Small intestine (tissue), 16 donors: ENCODE measurements at places on chromosomes 6 and 20.

- no peak for DNase-seq
These were observed 18.0 kb downstream of the KLHL31 start for GRCh38 chr6:53647462-53648094.

- no peak for DNase-seq
These were observed 114.5 kb upstream of the TMEM170B start for GRCh38 chr6:11423072-11423471.

GRCh38 chr6:75205776-75206575, at the start of gene COL12A1:
TSS of gene COL12A1 (minus strand) at chr6:75206053. CDS start at chr6:75202792, 3,261 bp downstream.
- no peak for DNase-seq

DNA sequence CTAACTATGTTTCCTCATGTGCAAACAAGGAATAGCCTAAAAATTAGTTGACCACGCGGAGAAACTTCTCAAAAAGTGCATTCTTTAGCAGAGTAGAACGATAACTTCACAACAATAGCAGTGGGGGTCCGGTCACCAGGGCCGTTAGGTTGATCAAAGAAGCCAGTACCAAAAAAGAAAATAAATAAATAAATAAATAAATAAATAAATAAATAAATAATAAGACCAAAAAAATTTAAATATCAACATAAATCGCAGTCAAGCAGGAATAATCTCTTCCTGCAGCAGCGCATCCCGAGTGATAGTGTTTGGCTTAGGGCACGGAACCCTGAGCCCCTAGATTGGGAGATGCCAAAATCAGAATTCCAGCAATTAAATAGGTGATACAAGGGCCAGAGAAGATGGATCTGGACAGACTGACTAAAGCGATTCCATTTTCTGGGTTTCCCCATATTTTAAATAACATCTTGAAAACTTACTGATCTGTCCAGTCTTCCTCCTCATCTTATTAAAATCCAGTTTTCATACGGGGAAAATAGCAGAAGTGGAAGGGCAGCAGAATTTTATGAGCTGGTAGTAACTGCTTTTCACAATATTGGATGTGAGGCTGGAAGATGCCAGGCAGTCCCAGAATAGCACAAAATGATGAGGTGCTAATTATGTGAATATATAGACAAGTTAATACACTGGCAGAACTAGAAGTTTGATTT, 4.4 kb upstream of the OLIG3 start:
- DNase-seq, result no peak

DNA sequence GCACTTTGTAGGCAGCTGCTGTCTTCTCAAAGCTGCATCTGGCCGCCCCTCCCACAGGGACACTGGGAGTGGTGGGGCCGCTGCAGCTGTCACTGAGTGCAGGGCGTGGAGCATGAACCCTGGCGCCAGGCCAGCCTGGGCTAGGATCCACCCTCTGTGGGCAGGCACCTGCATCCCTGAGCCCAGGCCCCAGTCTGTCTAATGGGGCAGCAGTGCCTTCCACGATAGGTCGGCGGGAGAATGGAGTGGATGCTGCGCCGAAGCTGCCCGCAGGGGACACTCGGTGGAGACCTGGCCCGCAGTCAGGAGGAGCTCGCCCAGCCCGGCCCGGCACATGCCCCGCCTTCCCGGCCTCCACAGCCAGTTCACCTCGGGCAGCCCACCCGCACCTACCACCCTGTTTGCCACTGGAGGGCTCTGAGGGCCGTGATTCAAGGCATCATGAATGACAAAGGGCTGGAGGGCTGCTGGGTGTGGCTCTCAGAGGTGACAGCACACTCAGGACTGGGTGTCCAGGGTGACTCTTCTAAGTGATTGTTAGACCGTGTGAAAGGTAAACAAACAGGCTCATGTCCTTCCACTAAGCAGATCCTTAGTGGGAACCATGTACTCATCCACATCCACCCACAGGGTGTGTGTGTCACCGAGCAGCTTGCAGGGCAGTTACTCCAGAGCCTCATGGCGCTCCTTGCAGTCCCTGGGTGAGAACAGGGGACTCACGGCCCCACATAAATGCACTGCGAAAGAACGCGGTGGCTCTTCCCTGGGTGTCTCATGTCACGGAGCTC, 133.9 kb downstream of the AGPAT4 start:
- DNase-seq, result no peak

DNA sequence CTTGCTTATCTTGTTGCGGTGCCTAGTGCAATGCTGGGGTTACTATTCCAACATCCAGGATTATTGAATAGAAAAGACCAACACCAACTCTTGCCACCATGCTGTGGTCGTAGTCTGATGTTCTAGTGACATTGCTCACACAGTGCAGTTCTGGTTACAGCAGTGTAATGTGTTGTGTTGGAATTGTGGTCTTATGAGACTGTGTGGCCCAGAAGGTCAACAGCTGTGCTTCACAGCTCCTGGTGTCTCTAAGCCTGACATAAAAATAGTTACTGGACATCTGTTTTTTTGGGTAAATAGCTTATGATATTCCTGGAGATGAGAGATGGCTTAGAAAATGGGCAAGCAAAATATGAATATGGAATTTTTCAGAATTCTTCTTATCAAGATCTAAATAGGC, 57.6 kb downstream of the SLC22A2 start:
- DNase-seq, result no peak

- peak; percentile 63 for DNase-seq
These were observed 33.7 kb upstream of the IYD start for GRCh38 chr6:150334790-150335783.

DNA sequence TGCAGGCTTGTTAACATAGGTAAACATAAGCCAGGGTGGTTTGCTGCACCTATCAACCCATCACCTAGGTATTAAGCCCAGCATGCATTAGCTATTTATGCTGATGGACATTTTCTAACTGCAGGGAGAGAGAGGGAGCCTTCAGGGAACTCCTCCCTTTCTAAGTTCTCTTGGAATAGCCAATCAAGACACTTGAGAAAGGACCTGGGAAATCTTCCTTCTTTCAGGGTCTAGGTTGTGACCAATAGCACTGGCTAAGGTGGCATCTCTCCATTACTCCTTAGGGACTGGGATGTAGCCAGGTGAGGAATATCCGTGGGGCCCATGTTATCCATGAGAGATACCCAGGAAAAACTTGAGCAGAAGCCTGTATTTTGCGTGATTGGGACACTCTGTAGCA, 849.6 kb upstream of the MAP3K7 start:
- no peak for DNase-seq

DNA sequence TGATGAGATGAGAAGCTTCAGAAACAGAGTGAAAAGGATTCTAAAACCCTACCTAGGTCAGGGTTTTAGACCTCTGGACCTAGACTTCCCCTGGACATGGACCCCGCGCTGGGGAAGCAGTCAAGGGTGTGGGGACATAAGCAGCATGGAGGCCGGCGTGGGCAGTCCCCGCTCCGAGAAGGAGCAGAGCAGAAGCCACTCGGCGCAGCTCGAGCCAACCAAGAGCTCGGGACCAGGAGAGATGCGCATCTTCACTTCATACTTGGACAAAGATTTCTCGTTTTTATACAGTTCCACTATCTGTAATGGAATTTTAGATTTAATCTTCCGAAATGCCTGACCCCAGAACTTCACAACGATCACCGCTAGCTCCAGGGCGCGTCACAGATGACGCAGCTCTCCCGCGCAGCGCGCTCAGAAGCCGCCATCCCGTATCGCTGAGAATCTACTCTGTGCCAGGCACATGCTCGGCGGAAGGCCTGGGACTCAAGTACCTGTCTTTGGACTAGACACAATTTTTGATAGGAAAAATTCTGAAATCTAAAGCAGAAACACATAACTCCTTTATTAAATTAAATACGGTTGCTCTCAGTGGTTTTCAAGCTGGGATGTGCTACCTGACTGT, 60.3 kb downstream of the WDR27 start:
- DNase-seq, result no peak

GRCh38 chr6:137283080-137283479, 63.9 kb upstream of the IFNGR1 start:
- DNase-seq, result no peak

GRCh38 chr6:108982154-108983113, 112.2 kb downstream of the SESN1 start:
- no peak for DNase-seq

- peak; percentile 78 for DNase-seq
These were observed 147.5 kb upstream of the TSHZ2 start for GRCh38 chr20:52824494-52825216.

- peak; percentile 10 for DNase-seq
These were observed 60.5 kb upstream of the PRND start for GRCh38 chr20:4661191-4661590.

GRCh38 chr6:30172681-30173080, 9.3 kb downstream of the TRIM15 start:
- DNase-seq, result no peak

- no peak for DNase-seq
These were observed 423.6 kb downstream of the HAO1 start for GRCh38 chr20:7516621-7517111.

DNA sequence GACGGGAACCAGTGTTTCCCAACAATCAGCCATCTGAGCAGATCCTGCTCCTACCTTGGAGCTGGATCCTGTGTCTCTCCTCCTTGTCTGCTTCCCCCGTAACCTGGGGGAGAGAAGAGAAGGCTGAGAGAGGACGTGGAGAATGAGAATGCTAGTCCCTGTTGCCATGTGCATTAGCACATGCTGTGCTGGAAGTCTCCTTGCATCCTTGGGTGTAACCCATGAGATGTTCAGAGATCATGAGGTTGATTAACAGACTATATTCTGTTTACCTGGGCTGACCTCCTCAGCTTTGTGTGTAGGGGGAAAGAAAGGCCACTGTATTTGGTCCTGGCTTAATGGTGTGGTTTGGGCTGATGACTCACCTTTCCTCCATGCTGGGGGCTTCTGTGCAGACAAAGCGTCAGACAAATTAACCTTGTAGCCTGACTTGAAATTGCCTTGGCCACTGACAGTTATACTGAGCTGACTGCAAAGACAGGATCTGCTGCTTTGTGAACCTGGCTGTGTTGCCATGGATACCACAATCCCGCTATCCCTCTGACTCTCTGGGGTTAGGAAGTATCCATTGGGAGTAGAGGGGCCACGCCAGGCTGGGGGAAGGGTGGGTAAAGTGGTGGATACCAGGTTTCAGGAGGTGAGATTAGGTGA, 243.7 kb upstream of the CHD6 start:
- DNase-seq, result no peak

- peak; percentile 19 for DNase-seq
These were observed 201.0 kb upstream of the CEP162 start for GRCh38 chr6:84428300-84428907.

GRCh38 chr6:3372184-3372846, 84.5 kb downstream of the SLC22A23 start:
- DNase-seq, result peak; percentile 41

- DNase-seq, result no peak
These were observed 36.7 kb downstream of the INSM1 start for GRCh38 chr20:20404633-20405032.

- peak; percentile 83 for DNase-seq
These were observed 10.6 kb upstream of the FAM8A1 start for GRCh38 chr6:17589406-17590096.

DNA sequence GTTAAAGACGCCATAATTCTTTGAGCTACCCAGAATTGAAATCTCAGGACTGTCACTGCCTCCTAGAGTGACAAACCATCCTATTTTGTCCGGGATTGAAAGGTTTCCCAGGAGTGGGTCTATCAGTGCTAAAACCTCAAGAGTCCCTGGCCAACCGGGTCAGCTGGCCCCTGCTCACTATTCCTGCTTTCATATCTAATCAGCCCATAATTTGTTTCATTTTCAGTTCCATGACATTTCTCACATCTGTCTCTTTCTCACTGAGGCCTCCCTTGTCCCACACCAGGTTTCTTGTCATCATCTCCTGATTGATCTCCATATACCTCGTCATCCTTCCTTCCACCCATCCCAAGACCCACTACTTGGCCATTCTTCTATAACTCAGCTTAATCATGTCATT, 98.2 kb downstream of the SLC35B3 start:
- no peak for DNase-seq

GRCh38 chr20:59364611-59365010, 64.2 kb downstream of the EDN3 start:
- no peak for DNase-seq

DNA sequence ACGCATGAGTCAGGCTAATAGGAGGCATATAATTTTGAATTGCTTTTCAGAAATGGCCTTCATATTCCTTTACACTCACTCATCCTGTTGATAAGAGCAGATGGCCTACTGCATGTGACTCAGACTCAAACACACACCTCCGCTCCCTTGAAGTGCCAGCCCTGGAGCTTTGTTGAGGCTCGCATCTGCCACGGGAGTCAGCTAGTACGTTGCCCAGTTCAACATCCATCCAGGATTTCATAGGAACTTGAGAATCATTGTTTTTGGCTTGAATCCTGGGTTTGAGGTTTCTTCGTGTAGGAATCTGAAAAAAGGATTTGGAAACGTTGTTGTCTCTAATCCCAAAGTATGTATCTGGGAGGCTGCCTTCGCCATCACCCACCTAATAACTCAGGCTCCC, 87.4 kb upstream of the JAG1 start:
- DNase-seq, result peak; percentile 11

DNA sequence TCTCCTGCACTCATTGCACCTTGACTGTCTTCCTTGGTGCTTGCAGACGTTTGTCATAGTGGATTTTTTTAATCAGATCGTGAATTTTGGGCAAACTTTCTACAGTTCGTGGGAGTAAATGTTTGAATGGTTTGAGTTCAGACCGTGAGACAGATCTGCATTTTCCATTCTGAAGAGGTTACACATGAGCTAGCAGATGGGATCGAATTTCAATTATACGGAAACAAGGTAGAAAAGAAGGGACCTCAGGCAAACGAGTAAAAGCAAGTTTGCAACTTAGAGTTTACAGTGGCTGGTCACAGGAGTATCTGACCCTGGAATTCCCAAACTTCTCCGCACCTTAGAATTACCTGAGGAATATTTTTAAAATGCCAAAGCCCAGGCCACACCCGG, 17.2 kb upstream of the NCR2 start:
- DNase-seq, result no peak

DNA sequence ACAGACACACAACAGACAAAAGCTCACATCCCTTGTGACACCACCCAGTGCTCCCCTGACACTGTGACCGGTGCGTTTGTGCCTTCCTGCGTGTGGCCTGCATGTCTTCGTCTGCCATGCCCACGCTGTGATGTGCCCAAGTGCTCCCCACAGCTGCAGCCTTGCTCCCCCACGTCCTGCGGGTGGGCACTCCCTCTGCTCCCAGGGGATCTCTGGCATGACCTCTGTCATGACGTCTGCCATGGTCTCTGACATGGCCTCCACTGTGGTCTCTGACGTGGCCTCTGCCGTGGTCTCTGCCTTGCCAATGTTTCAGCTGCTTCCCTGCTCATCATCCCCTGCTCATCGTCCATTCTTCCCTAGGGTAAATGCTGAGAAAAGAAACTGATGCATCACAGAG, 200.9 kb downstream of the DLL1 start:
- no peak for DNase-seq

GRCh38 chr6:44161997-44162338, 3.3 kb downstream of the CAPN11 start:
- DNase-seq, result no peak

GRCh38 chr6:34235307-34236130, 1.2 kb upstream of the HMGA1 start:
- DNase-seq, result peak; percentile 88

GRCh38 chr20:10423735-10424134, 10.3 kb downstream of the MKKS start:
- DNase-seq, result no peak

GRCh38 chr20:23640671-23641667, 3.2 kb upstream of the CST3 start:
- DNase-seq, result no peak

GRCh38 chr6:14767226-14767625, 478.6 kb upstream of the JARID2 start:
- DNase-seq, result no peak
